ENCODE measurements at places on chromosomes 4 and X.

DNA sequence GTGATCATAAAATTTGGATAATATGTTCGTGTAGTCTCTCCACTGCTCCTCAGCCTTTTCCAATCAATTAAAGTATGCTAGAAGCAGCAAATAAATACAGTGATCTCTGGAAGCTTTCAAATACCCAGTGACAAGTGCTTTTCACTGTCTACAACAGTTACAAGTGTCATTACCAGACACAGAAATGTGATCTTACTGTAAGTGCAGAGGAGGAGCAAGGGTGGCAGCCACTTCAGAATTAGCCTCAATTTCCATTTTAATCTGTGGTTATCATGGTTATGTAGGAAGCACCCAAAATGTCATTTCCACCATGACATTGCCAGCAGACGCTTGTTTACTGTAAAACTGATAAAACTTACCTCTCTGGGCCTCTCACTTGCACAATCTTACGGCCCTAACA lies 133.9 kb upstream of the ADAMTS3 start:
- DNase-seq: peak; percentile 18

- no peak for DNase-seq
Measured at GRCh38 chrX:119655125-119655524, 37.8 kb downstream of the SEPTIN6 start.

GRCh38 chrX:73877687-73878086 lies 314.7 kb downstream of the CHIC1 start:
- DNase-seq: no peak

DNA sequence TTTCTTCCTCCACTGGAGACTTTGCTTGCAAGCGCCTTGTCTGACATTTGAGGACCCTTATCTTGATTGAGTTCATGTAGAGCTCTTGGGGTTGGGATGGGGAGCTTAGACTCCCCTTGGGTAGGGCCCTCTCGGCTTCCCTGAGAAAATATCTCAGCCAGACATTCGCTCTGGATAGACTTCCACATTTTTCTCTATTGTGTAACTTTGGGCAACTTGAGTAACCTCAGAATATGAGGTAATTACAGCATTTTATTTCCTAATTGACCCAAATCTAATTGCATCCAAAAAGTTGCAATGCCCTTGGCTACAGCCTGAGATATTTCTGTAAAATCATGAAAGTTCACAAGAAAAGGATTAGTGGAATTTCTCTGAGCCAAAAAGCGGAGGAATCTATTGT lies 102.8 kb upstream of the MXRA5 start:
- no peak for DNase-seq

GRCh38 chr4:37981425-37981824 lies 21.2 kb downstream of the PTTG2 start:
- no peak for DNase-seq

DNA sequence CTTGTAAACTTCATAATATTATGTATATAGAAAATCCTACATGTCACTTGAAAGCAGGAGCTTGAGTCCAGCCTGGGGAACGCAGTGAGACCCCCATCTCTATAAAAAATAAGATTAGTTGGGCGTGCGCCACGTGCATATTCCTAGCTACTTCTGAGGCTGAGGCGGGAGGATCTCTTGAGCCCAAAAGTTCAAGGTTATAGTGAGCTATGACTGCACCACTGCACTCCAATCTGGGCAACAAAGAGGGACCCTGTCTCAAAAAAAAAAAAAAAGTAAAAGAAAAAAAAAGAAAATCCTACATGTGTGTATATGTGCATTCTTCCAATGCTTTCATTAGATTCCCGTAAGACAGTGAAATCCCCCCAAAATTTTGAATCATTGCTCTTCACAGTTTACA lies 1.7 kb downstream of the SEC31A start:
- no peak for DNase-seq

- no peak for DNase-seq
Measured at GRCh38 chr4:39637221-39637585, 1.5 kb downstream of the SMIM14 start.

DNA sequence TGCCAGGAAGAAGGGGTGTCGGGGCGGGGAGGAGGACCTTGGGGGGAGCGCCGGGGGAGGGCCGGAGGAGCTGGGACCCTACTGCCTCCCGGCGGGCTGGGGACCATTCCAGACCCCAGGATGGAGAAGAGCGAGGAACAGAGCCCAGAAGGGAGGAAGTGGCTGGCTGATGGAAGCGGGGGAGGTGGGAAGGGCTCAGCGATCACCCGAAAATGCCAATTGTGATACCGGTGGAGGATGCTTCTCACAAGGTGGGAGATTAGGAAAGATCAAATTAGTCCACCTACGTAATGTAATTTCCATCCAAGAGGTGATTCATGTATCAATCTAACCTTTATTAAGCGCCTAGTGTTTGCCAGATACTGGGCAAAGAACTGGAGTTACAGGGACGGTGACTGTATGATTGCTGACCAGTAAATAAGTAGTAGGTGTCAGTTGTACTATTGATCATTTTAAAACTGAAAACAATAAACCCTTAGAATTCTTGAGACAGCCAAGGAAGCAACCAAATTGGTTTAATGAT lies 452 bp upstream of the RAI2 start:
- DNase-seq: no peak

GRCh38 chrX:132373610-132374009 lies 115.2 kb downstream of the MBNL3 start:
- DNase-seq: no peak

DNA sequence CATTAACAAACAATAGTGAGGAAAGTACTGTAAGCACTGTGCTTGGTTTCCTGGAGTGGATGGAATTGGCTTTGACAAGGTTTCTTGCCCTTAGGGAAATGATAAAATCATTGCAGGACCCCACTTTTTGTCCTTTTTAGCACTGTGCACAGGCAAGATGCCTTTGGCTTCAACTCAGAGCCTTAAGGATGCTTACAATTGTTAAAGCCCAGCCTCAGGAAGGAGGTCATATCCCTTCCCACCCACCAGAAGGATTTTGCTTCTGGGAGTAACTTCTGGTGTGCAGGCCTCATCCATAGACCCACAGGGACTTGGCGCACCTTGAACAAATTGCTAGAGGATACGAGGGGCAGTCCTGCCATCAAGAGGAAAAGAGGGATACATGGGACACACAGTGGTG lies 44.5 kb downstream of the STARD8 start:
- no peak for DNase-seq

DNA sequence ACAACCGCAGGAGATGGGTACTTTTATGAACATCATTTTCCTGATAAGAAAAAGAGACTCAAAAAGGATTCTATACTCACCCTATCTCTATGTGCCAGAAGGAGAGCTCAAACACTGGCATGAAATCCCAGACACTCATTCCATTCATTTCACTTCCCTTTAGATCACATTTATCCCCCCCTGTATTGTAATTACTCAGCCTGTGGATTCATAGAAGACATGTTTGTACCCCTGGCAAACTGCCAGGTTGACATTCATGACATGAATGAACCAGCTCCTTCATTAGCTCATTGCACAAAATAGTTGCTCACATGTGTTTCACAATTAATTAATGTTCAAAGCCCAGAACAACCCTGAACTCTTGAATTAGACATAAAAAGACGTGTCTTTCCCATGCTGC lies 4.9 kb downstream of the SMR3A start:
- no peak for DNase-seq

Measured in NCI-H524 (cell line).